ENCODE measurements at places on chromosomes 11 and 22. TPM values are rescaled to one million over a fixed set of nuclear protein-coding genes. Genes with fewer than 3 reads are reported as not detected.

CHRM1 gene
- not detected for total RNA-seq

PISD gene
- 57.2 TPM for total RNA-seq

CDHR5 gene
- not detected for total RNA-seq

GUCY1A2 gene
- total RNA-seq = not detected

MMP1 gene
- not detected for total RNA-seq

OTOG gene
- total RNA-seq = not detected

C11orf86 gene
- not detected for total RNA-seq

OR52H1 gene
- total RNA-seq = 0.37 TPM

ART1 gene
- total RNA-seq = not detected

UBQLN3 gene
- 0.46 TPM for total RNA-seq

MAP6 gene
- total RNA-seq = 0.57 TPM

SCN4B gene
- not detected for total RNA-seq

IRAG1 gene
- 0.32 TPM for total RNA-seq

RIMBP3C gene
- 1.3 TPM for total RNA-seq

TREH gene
- total RNA-seq = not detected

CAVIN3 gene
- not detected for total RNA-seq

HEPHL1 gene
- total RNA-seq = not detected

C22orf15 gene
- 1.0 TPM for total RNA-seq

NLRP6 gene
- 2.7 TPM for total RNA-seq

TRIM34 gene
- total RNA-seq = 24.1 TPM

MCHR1 gene
- total RNA-seq = not detected

VWCE gene
- total RNA-seq = 0.41 TPM

SREBF2 gene
- total RNA-seq = 304 TPM

DTX4 gene
- 43.3 TPM for total RNA-seq

PATE4 gene
- total RNA-seq = not detected

LSP1 gene
- total RNA-seq = 445 TPM

GPR83 gene
- total RNA-seq = 0.37 TPM

FAM180B gene
- total RNA-seq = 0.20 TPM

DEUP1 gene
- total RNA-seq = not detected

HPS4 gene
- total RNA-seq = 61.8 TPM

AMPD3 gene
- total RNA-seq = 85.5 TPM

HTR3B gene
- total RNA-seq = not detected

THY1 gene
- total RNA-seq = not detected

MMP27 gene
- total RNA-seq = not detected

LINC01488 gene
- total RNA-seq = not detected

LIPT2 gene
- 6.5 TPM for total RNA-seq

KMT2A gene
- total RNA-seq = 198 TPM

OR56A5 gene
- not detected for total RNA-seq

PGA4 gene
- not detected for total RNA-seq

PTPN5 gene
- total RNA-seq = not detected

CSNK2A3 gene
- 0.49 TPM for total RNA-seq

CNTF gene
- total RNA-seq = 5.9 TPM

BEST1 gene
- 0.78 TPM for total RNA-seq

GRM5 gene
- not detected for total RNA-seq

ABCC8 gene
- 1.1 TPM for total RNA-seq

PDGFD gene
- total RNA-seq = 1.0 TPM

LMF2 gene
- total RNA-seq = 132 TPM

SEZ6L gene
- total RNA-seq = not detected

VSIG10L2 gene
- total RNA-seq = not detected

MS4A12 gene
- total RNA-seq = not detected

CCDC81 gene
- total RNA-seq = 0.84 TPM

AGBL2 gene
- 13.6 TPM for total RNA-seq

GGTLC2 gene
- total RNA-seq = not detected

SLC22A9 gene
- not detected for total RNA-seq

CCND1 gene
- 7.7 TPM for total RNA-seq

TEX12 gene
- not detected for total RNA-seq

KRTAP5-8 gene
- 0.49 TPM for total RNA-seq

UBQLNL gene
- total RNA-seq = 1.3 TPM

Data from B cell (primary cell).